GDM1 (cell line): ENCODE measurements at places on chromosomes 7 and 10.

- peak; percentile 66 for DNase-seq
Measured at GRCh38 chr7:909358-910329, 33.3 kb downstream of the GET4 start.

DNA sequence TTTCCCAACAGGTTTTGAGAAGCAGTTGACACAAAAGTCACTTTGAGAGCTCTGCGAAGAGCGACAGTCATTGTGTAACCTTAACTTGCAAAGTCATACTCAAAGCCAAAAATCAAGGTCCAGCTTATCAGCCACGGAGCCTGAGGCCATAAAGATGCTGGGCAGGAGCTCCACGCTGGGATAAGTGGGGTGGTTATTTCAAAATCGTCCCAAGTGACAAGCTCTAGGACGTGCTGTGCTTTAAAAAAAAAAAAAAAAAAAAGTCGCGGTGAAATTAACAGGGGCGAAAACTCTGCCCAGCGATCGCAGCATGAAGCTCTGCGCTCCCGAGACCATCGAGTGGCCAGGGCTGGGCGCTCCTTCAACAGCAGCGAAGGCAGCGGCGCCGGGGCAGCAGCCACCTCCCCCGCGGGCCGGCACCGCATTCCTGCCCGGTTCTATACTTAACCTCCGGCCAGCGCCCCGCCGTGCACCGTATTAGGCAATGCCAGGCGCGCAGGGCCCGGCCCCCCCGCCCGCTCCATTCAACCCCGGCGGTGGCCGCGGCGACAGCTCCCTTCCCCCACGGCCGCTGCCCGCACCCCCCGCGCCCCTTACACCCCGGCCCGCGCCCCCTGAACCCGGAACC, 657 bp downstream of the HACD1 start:
- no peak for DNase-seq

DNA sequence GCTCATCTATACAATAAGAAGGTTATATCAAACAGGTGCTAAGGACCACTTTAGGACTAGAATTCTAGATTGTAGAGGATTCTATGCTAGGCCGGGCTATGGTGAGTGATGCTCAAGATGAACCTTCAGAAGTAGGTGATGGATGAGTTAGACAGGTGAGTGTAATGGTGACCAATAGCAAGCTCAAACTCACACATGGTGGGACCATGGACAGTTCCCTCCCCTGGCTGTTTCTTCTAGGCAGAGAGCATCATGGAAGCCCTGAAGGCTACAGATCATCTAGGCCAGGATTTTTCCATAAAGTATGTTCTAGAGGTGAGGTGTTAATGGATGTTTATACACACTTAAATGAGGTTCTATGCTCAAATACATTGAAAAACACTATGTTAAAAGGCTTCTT, 162.2 kb upstream of the WDR11 start:
- DNase-seq: no peak

- DNase-seq: no peak
Measured at GRCh38 chr10:104774234-104774633, 133.1 kb downstream of the SORCS3 start.

GRCh38 chr7:7017707-7018280, 164.6 kb upstream of the C1GALT1 start:
- DNase-seq: no peak

- no peak for DNase-seq
Measured at GRCh38 chr10:98208925-98209324, 59.1 kb downstream of the LOXL4 start.

GRCh38 chr7:51369746-51370145, 53.1 kb upstream of the COBL start:
- DNase-seq: no peak

- DNase-seq: no peak
Measured at GRCh38 chr7:44072364-44073231, 7.2 kb upstream of the PGAM2 start.

- no peak for DNase-seq
Measured at GRCh38 chr10:12308057-12308456, 41.3 kb upstream of the CAMK1D start.

DNA sequence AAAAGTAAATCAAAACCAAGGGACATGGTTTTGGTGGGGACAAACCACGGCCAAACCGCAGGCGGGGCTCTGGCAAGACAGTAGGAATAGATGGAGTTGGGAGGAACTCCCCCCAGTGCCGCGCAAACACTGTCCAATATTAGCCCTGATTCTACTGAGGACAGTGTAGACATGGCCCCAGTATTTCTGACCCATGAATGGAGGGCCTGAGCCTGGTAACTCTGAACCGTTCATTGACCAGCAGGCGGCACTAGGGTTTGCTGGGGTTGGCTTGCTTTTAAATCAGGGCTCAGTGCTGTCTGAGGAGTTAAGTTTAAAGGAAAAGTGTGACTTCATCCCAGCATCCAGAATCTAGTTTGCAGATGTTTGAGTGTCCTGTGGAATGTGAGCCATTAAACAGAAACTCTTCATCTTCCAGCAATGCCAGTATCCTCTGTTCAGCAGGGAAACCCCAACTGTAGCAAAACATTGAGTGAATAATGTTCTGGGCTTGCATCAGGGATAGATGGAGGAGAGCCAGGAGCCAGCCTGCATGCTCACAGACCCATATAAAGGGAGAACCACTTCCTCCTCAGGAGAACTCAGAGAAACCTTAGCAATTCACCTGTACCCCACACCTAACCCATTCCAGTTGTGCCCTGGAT, 147.4 kb upstream of the PRSS58 start:
- DNase-seq: no peak

DNA sequence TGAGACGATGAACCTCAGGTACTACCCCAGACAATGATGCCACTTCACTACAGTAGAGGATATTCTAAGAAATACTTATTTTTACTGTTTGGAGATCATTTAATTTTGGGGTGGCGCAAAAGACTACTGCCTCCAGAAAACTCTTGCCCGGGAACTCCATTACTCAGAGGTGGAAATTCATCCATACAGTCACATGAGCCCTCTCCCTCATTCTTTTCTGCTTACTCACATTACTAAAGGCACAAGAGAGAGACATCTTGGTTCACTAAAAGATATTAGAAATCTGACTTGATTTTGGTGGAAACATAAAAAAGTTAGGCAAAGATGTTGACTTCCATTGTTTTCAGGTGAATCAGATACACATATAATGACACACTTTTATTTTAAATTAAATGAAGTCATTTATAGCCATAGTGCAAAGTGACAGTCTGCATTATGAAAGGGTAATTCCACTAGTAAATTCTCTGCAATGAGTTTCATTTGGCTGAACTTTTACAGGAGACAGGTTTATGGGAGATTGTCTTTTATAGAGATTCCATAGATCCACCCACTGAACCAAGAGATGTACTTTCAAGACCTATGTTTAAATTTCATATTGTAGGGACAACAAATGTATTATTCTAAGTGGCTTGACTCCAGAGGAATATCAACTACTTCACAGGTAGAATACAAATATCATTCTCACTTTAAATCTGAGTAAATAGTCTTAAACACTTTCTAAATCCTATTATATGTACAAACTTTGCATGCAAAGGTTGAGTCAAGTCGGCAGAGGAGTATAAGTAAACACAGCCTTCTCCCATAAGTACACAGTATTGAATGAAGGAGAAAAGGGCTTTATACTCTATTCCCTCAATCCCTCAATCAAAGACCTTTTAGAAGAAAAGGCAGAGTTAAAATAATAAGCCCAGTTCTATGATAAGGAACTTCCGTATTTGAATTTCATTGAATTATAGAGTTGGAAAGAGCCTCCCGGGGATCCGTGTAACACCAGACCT, 18.8 kb downstream of the NEBL start:
- DNase-seq: no peak

GRCh38 chr7:50206453-50207250, 97.9 kb upstream of the IKZF1 start:
- peak; percentile 54 for DNase-seq

GRCh38 chr7:36076074-36076473, 77.0 kb upstream of the EEPD1 start:
- DNase-seq: no peak

DNA sequence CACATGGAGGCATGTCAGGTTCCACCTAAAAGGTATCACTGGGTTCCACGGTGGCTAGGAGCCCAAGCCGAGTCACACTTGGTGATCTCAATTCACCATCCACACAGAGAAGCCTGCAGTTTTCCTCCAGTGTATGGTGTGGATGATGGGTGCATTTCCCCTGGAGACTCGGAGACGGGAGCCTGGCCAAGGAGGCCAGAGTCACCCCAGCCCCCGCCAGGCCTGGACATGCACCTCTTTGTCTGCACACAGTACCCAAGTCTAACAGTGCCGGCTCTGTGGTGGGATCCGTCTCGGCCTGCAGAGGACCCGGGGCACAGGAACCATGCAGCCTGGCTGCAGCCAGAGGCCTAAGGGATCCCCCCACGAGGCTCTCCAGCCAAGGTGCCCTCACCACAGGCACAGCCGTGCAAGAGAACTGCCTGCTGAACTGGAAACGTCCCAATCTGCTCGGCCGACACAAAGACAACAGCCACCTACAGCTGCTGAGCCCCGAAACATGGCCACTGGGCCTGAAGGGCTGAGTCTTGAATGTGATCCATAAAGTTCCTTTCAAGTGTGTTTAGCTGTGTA, 75.2 kb downstream of the DIP2C start:
- DNase-seq: no peak

DNA sequence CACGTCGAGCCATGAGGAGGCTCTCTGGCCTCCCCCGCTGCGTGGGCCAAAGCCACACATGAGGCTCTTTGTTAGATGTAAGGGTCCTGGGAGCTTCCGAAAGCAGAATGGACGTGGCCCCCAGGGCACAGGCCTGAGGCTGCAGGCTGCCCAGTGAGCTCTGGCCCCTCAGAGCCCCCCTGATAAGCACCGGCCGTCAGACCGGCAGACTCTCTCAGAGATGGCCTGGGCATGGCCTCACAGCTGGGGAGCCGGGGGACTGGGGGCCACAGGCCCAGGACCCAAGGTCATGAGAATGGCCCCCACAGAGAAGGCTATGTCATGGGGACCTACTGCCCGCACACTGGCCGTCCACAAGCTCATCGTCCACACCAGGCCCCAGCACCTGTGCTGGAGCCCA, 31.7 kb upstream of the ADGRA1 start:
- no peak for DNase-seq

GRCh38 chr7:157514746-157515145, 177.9 kb downstream of the DNAJB6 start:
- no peak for DNase-seq

DNA sequence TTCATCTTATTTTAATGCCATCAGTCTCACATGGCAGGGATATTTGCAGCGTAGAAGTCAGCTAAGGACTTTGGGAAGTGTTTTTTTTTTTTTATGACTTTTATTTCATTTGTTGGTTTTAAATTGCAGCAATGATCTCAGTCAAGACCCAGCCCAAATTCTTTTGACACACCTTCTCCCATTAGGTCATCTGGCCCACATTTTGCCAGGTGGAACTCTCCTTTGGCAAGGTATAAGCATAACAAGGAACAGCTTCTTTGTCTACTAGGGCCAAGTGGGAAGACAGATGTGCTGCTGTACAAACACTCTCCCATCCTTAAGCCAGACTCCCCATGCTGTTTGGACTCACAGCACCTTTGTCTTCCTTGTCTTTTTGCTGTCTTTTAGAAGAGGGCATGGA, 41.8 kb downstream of the PLEKHA8 start:
- no peak for DNase-seq

DNA sequence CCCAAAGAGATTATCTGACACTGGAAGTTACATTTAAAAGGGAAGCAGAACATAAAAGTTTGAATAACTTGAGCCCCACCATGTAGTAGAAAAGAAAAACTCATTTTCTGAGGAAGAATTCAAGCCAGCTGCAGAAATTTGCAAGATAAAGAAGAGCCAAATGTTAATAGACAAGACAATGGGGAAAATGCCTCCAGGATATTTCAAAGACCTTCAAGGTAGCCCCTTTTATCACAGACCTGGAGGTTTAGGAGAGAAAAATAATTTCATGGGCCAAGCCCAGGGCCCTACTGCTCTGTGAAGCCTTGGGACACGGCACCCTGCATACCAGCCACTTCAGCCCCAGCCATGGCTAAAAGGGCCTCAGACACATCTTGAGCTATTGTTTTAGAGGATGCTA, 18.4 kb upstream of the AKR1C1 start:
- DNase-seq: no peak

- no peak for DNase-seq
Measured at GRCh38 chr7:78134256-78134655, 335.7 kb downstream of the PHTF2 start.

GRCh38 chr7:116713918-116714317, 41.9 kb downstream of the MET start:
- no peak for DNase-seq

- no peak for DNase-seq
Measured at GRCh38 chr10:71266147-71266917, 52.7 kb upstream of the SLC29A3 start.

DNA sequence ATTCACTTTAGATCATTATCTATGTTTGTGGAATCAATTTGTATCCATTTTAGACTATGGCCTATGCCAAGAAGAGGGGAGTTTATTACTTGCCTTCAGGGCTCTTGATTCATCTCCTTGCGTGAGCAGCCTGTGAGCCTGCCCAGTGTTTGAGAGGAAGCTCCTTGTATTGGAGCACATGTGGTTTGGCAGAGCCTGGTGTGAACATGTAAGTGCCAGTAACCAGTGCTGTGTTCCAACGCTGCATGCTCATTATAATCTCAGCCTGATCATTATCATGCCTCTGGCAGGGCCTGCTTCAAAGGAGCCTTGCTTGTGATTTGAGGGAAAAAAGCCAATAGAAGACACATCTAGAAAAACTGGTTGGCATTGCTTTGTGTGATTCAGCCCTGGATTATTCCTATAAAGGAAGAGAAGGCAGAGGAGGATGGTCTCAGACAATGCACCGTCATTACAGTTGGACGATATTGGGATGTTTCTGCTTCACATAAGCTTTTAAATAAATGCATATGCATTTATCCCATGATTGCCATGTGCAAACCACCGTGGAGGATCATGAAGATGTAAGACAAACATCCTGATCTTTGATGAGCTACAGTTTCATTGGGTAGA, 203.4 kb upstream of the AHR start:
- no peak for DNase-seq

GRCh38 chr7:70579397-70580097, 552.4 kb upstream of the GALNT17 start:
- no peak for DNase-seq

- no peak for DNase-seq
Measured at GRCh38 chr10:124176349-124177179, 83.2 kb upstream of the CHST15 start.

DNA sequence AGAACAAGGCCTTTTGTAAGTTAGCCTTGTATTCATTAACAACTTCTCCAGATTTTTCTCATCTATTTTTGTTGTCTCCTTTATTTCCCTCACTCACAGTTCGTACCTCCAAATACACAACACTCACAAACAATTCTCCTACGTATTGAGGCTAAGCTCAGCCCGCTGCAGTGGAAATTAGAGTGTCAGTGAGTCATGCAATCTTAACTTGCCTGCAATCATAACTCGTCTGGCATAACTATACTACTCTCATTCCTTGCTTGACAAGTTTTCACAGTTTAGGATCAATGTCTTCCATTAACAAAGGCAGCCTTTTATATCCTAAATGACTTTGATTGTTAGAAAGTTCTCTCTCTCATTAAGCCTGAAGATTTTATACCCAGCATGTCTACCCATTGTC, 23.8 kb downstream of the TMEM196 start:
- no peak for DNase-seq

- DNase-seq: no peak
Measured at GRCh38 chr10:126250527-126251310, 137.6 kb downstream of the ADAM12 start.

GRCh38 chr7:39582536-39582935, 16.3 kb downstream of the YAE1 start:
- DNase-seq: no peak

- no peak for DNase-seq
Measured at GRCh38 chr7:31006857-31007256, 43.1 kb downstream of the GHRHR start.

GRCh38 chr10:11685787-11686218, 56.4 kb upstream of the ECHDC3 start:
- peak; percentile 76 for DNase-seq

GRCh38 chr10:74900297-74900696, 73.9 kb downstream of the KAT6B start:
- DNase-seq: no peak
